Uterus (tissue), 4 donors: ENCODE measurements at places on chromosomes 1 and 21. TPM values are rescaled to one million over a fixed set of nuclear protein-coding genes. Genes with fewer than 3 reads are reported as not detected.

- no peak for DNase-seq
Observed at GRCh38 chr21:33289199-33289819, 23.1 kb downstream of the IL10RB start.

Gene YIPF1
- total RNA-seq: 25.9 TPM

Gene MCL1
- 125 TPM for total RNA-seq

Gene CR1
- total RNA-seq: 3.7 TPM

DNA sequence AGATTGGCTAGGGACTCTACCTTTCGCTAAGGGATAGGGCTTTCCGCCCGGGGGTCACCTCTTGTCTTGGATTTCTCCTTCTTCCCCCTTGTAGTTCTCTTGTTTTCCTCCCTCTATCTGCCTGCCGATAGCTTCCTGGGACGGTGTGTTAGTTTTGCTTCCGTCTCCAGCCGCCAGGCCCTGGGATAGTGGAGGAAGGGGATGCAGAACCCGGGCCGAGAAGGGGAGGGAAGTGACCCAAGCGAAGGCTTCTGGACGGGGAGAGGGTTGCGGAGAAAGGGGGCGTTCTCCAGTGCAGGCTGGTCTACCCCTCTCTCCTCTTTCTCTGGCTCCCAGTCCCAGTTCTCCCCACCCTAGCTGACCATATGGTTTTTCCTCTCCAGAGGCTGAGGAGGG is 871 bp downstream of the TUFT1 start:
- no peak for DNase-seq

Gene TIAM1
- 14.4 TPM for total RNA-seq

DNA sequence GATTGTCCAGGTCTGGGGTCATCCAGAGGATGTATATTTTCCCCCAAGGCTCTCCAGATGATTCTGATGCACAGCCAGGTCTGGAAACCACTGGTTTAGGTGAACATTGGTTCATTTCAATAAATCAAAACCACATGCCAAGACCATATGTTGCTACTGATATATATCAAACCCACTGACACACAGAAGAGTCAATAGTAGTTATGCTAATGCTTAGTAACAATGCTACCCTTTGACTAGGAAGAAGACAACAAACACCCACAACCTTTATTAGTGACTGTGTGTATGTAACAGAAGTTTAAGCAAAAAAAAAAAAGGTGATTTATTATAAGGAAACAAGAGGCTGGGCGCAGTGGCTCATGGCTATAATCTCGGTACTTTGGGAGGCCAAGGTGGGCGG is 35.6 kb upstream of the POU2F1 start:
- DNase-seq: no peak

- no peak for DNase-seq
Observed at GRCh38 chr1:112806090-112806642, 91.0 kb upstream of the PPM1J start.

Gene FAM151A
- total RNA-seq: not detected

GRCh38 chr1:167695147-167695546 is 26.6 kb upstream of the MPZL1 start:
- no peak for DNase-seq

GRCh38 chr21:16550917-16551741 is 821.3 kb downstream of the USP25 start:
- no peak for DNase-seq

Gene OR6K3
- not detected for total RNA-seq
